AG04449 (cell line): ENCODE measurements at places on chromosomes 16 and 17.

- no peak for DNase-seq
These were observed 18.5 kb upstream of the ALDH3A1 start for GRCh38 chr17:19766421-19767270.

DNA sequence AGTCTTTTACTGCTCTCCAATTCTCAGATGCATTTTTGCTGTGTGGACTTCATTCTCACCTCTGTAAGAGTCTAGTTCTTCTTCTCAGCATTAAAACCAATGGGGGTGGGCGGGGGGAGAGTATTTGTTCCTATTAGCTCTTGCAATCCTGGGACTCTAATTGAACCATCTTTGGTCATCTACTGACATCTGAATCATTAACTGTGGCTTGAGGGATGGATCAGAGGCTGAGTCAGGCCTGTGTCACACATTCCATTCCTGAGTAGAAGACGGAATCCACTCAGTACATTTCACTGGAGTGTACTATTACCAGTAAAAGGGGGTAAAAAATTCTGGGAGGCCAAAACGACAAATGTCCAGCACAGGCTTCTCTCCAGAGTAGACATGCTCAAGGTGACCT, 12.8 kb upstream of the ZNF23 start:
- peak; percentile 79 for DNase-seq

DNA sequence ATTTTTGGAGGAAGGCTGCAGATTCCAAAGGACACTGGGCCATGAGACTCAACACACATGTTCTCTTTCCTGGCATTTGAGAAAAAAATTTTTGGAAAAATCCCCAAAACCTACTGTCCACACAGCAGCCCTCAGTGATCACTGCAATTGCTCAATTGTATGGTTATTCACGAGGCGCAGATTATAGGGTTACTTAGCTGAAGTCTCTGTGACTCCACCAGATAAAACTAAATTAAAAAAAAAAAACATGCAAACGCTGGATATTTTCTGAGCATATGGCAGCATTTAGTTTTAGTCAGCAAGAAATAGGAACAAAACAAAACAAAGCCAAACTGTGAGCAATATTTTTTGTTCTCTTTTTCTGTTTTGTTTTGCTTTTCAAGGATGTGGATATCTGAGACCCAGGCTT, 83.8 kb upstream of the FAM20A start:
- DNase-seq, result no peak

GRCh38 chr17:44198721-44199552, 747 bp downstream of the ATXN7L3 start:
- DNase-seq, result no peak

GRCh38 chr17:72308744-72309385, 188.0 kb downstream of the SOX9 start:
- DNase-seq, result no peak

DNA sequence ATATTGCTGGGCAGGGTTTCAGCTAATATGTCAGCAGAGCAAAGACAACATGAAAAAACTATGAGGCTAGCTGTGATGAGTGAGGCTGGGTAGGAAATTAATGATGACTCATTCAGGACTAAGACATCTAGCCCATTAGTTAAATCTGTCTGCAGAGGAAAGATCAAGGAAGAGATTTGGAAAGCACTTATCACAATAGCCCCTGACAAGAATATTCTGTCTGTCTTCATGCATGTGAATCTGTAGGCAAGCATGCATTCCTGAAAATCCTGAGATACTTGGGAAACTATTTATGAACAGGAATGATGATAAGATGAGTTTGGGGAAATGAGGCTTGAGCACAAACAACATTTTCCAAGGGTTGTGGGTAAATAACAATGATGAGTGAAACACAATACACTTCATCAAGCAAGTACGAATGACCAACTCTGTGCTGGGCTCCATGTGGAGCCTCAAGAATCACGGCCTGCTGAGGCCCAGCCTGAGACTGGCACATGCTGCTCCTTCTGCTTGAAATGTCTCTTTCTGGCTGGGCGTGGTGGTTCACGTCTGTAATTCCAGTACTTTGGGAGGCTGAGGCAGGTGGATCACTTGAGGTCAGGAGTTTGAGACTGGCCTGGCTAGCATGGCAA, 96.5 kb upstream of the ASIC2 start:
- DNase-seq, result no peak

DNA sequence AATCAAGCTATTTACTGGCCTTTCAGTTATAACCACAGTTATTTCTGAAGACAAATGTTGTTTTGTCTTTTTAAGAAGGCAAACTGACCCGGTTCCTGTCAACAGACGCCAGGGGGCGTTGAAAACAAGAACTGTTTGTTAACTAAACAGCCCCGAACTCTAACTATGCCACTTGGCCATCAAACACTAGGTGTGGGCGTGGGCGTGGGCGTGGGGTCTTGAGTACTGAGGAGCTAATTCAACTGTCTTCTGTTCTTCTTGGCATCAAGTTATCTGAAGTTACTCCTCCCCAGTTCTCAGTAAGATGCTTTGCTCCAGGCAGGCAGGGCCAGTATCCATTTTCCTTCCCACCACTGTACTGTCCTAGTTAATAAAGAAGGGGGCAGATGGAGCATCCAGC, 63.3 kb upstream of the MTMR4 start:
- DNase-seq, result no peak

GRCh38 chr16:56163089-56163488, 28.2 kb upstream of the GNAO1 start:
- no peak for DNase-seq

GRCh38 chr17:43595466-43595865, 49.3 kb upstream of the ETV4 start:
- DNase-seq, result no peak

GRCh38 chr16:53785044-53785443, 81.1 kb downstream of the FTO start:
- peak; percentile 29 for DNase-seq

DNA sequence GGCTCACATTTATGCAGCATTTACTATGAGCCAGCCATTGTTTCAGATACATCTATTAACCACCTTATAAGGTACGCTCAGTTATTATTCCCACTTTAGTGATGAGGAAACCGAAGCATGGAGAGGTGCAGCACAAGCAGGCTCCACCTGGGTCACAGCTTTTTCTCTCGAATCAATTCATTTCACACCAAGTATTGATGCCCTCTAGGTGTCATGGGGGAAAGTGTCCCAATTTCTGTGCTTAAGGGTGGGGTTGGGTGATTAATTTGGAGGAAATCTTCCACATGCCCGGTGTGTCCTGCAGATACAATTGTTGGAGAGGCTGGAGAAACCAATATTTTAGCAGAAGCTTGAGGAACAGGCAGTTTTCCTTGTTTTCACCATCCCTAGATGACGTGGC, 62.7 kb upstream of the DNAJA2 start:
- DNase-seq, result no peak

GRCh38 chr17:57286399-57287105, 30.2 kb downstream of the MSI2 start:
- no peak for DNase-seq

DNA sequence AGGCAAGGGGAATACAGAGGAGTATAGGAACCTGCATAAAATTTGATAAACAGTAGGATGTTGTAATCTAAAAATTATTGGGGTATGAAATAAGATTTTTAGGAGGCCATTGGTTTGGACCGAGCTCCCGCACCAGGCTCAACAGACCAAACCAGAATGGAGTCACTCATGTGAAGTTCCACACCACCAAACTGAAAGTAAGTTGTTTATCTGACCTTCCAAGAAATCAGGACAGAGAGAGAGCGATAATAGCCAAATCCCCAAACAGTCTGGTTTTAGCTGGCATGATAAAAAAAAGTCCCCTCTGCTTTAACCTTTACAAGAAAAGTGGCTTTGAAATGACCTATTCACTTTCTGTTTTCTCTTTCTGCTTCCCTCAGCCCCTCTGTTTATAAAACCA, 45.7 kb upstream of the SIAH1 start:
- DNase-seq, result no peak

DNA sequence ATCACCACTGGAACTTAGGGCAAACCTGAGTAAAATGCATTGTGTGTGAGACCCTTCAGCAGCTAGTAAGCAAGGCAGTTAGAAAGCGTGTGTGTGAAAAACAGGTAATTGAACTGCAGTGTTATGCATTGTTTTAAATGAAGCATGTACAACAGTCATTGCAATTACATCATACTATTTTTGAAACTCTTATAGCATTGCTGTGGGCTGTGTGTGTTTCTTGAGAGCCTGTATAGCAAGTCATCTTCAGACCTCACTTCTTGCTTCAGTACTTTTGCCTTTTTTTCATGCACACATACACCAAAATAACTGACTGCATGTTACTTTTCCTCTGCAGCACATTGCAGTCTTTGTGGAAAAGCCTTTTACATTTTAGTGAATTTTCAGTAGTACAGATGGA, 19.2 kb downstream of the PTRH2 start:
- DNase-seq, result no peak

DNA sequence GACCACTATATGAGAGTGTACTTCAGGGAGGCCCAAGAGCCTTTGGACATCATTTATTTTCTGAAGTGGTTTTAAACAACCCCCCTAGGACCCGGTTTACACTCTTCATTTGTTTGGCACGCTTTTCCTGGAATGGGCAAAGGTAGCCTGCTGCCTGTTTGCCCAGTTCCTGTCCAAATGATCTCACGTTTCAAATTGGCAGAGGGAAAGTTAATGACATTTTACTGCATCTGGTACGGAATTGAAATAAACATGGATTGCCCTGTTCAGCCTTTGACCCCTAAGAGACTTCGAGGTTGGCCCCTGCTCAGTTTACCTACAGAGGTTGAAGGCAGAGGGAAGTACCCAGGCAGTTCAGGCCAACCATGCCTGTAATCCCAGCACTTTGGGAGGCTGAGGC, 5.8 kb upstream of the RPRML start:
- no peak for DNase-seq

DNA sequence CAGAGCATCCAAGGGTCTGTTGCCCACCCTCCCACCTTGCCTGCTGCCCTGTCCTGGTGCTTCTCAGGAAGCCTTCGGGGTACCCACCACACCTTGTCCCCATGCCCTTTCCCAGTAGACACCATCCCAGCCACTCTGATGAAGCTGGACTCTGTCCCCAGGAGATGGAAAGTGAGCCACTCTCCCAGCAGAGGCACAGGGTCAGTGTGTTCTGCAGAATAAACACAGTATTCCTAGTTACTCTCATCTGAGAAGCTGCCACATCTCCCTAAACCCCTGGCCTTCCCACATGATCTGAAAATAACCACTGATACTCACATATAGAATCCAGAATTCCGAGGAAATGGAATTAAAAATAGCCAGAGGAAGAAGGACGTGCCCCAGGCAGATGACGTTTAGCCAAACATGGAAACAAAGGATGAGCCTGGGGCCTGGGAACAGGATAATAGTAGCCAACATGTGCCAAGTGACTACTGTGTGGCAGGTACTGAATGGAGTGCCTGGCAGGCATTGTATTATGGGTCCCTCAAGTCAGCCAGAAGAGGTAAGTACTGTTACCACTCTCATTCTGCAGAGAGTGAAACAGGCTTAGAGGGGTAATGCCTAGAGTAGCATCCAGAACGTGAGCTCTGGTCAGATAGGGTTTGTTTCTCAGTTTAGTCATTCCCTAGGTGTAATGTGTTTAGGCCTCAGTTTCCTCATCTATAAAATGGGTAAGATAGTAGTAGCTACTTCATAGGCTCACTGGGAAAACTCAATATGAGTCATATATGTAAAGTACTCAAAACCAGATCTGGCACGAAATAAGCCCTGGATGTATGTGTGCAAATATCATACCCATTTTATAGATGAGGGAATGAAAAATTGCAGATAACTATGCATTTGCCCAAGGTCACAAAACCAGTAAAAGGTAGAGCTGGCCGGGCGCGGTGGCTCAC, 20.8 kb upstream of the PEMT start:
- no peak for DNase-seq

- no peak for DNase-seq
These were observed 27.7 kb upstream of the ZNF469 start for GRCh38 chr16:88355093-88355388.

DNA sequence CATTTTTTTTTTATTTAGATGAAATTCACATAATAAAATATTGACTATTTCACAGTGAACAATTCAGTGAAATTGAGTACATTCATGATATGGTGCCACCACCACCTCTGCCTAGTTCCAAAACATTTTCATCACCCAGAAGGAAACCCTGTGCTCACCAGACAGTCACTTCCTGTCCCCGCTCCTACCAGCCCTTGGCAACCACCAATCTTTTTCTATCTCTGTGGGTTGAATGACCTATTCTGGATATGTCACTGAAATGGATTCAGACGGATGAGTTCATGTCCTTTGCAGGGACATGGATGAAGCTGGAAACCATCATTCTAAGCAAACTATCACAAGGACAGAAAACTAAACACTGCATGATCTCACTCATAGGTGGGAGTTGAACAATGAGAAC, 40.5 kb downstream of the ATP2C2 start:
- DNase-seq, result no peak

GRCh38 chr16:30567991-30568638, 3.4 kb downstream of the ZNF688 start:
- peak; percentile 19 for DNase-seq

- DNase-seq, result no peak
These were observed 793.4 kb upstream of the CDH8 start for GRCh38 chr16:62829607-62830006.

- DNase-seq, result no peak
These were observed 3.9 kb downstream of the TRIM25 start for GRCh38 chr17:56909742-56910508.

GRCh38 chr16:48846277-48846676, 236.3 kb upstream of the N4BP1 start:
- no peak for DNase-seq

GRCh38 chr17:31537565-31538011, 146.1 kb downstream of the RAB11FIP4 start:
- no peak for DNase-seq

DNA sequence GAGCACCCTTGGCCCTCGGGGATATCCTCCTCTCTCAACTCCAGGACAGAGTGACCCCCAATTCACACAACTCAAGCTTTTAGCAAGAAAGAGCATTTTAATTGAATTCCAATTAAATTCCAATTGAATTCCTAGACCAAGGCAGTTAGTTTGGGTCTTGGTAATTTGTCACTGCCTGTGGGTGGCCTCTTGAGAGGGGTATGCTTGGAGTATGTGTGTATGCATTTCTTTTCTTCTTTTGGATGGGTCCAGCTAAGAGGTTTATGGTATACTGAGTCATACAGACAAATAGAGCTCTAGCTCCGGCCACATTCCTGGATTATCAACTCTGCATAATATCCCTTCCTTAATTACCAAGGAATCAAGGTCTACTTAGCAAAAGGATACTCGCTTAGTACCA, 136.7 kb downstream of the PCTP start:
- DNase-seq, result no peak

DNA sequence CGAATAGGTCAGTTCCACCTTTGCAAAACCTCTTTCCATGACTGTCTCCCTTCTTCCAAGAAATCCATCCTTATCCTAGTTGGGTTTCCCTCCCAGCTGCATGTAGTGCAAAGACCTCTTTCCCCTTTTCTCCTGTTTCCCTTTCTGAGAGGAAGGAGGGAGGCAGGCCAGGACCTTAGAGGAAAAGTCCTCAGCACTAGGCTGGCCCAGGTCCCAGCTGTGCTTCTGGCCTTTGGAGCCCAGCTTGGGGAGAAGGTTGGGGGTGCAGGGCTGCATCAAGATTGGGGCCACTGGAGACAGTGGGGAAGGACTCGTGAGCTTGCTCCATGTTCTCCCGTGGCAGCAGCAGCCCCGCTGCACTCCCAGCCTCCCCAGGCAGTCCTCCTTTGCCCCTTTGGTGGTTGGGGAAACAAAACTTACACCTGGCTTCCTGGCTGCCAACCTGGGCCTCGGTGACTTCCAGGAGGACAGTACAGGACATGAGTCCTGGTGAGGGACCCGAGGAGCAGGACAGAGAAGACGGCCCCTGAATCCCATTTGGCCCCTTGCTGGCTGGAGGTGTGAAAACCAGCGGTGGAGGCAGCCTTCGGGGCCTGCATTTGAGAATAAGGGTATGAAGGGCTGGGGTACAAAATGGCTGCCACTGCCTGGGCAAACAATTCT, 481 bp downstream of the HEXIM2 start:
- DNase-seq, result no peak
